ENCODE measurements at places on chromosomes 11 and 22.

GRCh38 chr11:117670924-117671323, 126.1 kb downstream of the DSCAML1 start:
- no peak for DNase-seq

- DNase-seq, result no peak
These were observed 9.9 kb downstream of the STK33 start for GRCh38 chr11:8584082-8584481.

GRCh38 chr11:15629690-15630321, 515.1 kb downstream of the INSC start:
- no peak for DNase-seq

DNA sequence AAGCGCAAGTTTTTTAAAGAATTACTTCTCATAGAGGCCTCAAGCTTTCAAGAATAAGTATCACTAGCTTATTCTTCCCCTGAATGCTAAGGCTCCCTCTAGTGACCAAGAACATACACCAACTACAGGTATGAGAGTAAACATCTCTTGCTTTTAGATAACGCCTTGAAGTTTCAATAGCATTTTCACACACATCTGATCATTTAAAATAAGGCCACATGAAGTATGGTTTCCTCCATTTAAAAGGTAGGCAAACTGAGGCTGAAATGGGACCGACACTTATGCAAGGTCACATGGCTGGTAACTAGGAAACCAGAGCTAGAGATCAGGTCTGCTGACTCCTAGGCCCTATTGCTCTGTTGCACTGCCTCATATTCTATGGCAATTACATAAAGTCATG, 66.5 kb downstream of the CCDC34 start:
- DNase-seq, result peak; percentile 50

DNA sequence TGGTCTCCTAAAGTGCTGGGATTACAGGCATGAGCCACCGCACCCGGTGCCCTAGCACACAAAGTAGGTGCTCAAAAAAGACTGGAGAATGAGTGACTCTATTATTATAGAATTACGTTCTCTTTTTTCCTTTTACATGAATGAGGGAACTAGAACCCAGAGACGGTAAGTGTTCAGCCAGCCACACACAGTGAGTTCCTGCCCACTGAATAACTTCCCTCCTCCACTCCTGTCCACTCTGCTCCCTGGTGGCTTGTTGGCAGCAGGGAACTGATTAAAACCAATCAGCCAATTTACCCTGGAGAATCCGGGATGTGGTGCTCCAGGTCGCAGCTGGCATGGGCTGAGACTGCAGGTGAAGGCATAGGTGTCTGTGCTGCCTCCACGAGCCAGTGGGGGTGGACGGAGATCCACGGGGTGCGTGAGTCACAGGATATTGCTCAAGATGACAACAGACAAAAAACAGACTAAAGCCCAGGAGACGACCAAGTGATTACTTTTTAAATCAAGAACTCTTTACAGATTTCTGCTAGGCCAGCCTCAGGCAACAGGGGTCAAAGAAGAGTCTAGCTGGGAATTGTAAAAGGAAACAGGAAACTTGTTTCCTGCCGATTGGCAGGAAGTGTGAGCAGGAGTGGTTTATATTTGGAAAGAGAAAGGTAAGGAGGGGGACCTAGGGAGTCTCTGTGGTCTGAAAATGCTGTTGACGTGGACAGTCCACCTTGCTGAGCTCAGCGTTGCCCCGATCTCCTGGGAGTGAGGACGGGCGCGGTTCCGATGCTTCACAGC, 95.2 kb upstream of the TP53I11 start:
- DNase-seq, result peak; percentile 83

- DNase-seq, result no peak
These were observed 49.4 kb downstream of the SNX19 start for GRCh38 chr11:130866831-130867230.

DNA sequence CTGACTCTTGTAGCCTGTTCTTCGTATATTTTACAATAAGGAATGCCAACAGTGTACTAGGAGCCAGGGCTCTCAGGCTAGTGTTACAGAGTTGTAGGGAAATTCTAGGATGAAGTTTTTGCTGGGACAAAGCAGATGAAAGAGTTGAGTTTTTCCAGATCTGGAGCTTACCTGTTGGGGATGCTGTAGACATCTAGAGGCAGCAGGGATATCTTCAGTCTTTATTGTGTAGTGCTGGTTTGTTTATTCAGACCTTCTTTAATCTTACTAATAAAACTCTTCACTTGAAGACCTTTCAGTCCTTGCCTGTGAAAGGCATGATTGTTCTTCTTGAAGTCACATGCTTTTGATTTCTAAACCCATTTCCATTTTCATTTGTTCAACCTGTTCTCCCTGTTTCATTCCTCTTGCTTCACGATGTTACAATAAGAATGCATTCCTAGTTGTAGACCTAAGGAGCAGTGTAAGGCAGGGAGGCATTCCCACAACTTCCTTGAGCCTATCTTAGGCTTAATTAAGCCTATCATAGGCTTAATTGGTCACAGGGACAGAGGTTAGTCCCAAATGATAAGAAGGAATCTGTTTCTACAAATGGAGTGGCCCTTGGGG, 7.9 kb upstream of the SLC37A2 start:
- DNase-seq, result no peak

- DNase-seq, result no peak
These were observed 295.5 kb downstream of the ETS1 start for GRCh38 chr11:128291835-128292234.
